COLO829 (cell line): ENCODE measurements at places on chromosomes 1 and 21.

DNA sequence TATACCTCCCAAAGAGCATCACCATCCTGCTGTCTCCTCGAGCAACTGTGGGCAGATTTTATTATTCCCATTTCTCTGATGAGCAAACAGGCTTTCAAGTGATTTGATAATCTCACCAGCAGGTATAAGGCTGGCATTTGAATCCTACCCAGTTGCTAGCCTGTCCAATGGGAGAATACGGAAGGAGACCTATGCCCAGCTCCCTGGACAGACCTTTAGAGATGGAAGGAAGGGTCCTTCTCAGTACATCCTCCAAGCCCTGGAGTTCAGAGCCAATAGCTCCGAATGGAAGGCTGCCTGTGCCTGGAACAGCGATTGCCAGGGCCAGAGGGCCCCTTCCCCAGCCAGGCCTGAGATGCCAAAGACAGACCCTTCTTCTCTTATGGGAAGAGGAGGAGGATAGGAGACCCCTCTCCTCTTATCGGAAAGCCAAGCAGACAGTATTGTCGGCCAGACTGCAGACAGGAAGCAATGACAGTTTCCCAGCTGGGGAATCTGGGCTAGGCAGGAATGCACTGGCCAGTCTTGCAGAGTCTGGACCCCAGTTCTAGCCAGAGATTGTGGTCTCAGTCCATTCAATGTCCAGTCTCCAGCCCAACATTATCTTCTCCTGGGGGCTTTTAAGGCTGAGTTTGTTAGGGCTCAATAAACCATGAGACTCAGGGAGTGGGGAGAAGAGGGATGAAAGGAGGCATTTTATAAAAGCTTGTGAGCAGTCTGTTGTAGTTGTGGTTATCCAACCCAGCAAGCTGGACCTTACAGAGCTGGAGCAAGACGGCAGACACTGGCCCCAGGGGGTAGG lies 2.0 kb downstream of the IFFO2 start:
- no peak for DNase-seq

DNA sequence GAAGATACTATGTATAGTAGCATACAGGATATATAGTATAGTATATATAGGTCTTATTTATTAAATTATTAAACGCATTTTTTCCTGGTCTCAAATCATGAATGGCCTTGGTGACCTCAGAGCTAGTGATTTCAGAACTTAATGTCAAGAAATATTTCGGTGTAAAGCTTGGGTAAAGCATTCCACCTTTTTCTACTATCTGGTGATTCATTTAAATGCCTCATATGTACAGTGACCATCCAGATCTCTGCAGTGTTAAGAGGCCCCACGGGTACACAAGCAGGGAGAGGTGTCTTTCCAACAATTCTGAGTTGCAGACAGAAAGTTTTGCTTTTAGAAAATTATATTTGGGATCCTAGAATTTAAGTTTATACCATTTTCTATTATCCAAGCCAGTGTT lies 626.5 kb downstream of the PTPRC start:
- DNase-seq, result no peak

DNA sequence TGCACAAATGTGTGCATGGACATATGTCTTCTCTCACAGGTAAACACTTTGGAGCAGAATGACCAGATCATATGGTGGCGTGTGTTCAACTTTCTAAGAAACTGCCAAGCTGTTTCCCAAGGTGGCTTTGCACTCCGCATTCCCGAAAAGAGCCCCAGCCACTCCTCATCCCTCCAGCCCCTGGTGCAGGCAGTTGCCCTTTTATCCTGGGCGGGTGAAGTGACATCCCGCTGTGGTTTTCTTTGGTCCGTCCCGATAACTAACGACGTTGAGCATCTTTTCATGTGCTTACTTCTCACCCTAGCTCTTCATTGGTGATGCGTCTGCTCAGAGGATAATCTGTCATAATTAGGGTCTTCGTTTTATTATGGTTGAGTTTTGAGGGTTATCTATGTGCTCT lies 612.5 kb downstream of the MATN1 start:
- no peak for DNase-seq

DNA sequence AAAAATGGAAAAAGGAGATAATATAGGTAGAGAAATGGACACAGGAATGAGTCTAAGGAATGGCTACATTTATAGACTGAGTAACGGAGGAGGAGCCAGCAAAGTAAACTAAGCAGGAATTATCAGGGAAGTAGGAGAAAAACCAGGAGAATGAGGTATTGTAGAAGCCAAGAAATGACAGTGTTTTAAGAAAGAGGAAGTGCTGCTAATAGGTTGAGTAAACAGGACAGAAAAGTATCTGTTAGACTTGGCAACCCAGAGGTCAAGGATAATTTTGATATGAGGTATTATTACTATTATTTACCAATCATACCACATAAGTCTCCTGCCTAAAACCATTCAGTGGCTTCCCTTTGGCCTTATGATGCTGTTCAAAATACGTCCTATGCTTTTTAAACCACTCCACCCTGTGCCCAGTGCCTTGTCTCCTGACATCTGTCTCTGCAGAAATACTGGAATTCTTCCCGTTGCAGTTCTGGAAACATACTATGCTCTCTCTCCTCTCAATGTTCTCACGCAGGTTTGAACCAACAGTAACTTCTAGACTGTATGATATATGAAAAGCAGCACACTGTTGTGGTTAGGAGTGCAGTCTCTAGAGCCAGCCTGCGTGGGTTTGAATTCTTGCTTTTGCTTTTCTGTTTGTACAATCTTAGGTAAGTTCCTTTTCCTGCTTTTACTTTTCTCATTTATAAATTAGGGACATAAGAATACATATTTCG lies 24.6 kb upstream of the NEK7 start:
- no peak for DNase-seq

GRCh38 chr21:25564349-25564948 lies 42.8 kb downstream of the MRPL39 start:
- DNase-seq, result no peak

DNA sequence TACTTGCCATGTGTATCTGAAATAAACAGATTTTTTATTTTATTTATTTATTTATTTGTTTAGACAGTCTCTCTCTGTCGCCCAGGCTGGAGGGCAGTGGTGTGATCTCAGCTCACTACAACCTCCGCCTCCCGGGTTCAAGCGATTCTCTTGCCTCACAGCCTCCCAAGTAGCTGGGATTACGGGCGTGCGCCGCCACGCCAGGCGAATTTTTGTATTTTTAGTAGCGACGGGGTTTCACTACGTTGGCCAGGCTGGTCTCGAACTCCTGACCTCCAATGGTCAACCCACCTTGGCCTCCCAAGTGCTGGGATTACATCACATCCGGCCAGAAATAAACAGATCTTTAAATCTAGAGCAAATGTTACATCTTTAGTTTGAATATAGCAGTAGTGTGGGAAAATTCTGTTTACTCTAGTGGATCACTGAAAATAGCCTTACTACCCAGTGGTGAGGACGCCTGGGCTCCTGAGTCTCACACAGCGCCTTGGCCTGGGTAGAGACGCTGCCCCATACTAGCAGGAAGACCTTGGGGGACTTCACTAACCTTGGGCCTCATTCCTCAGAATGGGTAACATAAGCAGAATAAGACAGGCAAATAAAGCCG lies 709 bp downstream of the GART start:
- no peak for DNase-seq

DNA sequence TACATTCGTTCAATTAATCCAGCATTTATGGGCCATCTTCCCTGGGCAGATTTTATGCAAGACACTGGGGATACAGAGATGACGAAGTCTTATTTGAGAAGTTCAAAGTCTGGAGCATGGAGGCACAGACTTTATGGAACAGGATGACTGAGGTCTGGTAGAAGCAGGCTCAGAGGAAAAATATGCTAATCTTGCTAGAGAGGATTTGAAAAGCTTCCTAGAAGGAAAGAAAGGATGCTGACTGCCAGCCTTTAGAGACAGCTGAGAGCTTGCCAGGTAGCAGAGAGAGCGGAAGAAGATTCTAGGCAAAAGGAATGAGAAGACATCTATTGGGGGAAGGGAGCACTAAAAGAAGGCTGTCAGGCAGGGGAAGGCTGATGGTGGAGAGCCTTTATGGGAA lies 75.5 kb upstream of the ATP5PO start:
- no peak for DNase-seq
